Stimulated activated CD8-positive, alpha-beta memory T cell treated with anti-CD3 and anti-CD28 coated beads, Interleukin-4, amount 100 ng/mL, for 1 hour (primary cell): ENCODE measurements at places on chromosomes 5 and 9.

DNA sequence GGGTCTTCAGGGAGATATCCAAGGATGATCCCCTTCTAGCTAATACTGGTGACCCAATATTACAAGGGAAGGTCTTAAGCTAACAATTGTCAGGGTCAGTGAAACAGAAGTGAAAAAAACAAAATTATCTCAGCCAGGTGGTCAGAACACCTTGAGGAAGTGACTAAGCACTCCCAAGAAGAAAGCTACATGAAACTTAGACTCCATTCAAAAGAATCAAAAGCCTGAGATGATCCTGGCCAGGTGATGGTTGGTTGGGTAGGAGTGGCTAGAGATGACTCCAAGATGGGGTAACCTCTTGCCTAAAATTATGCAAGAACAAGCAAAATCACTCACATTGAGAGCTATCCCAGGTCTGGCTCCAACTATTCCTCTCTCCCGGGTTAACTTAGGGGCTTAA lies 5.4 kb downstream of the VCP start:
- DNase-seq: no peak

- DNase-seq: no peak
Observed at GRCh38 chr9:33620738-33621439, 96.8 kb downstream of the ANKRD18B start.

GRCh38 chr5:88487066-88487465 lies 218.4 kb upstream of the TMEM161B start:
- no peak for DNase-seq

- DNase-seq: peak; percentile 17
Observed at GRCh38 chr5:66171349-66172344, 27.5 kb downstream of the SREK1 start.

- DNase-seq: no peak
Observed at GRCh38 chr5:115317320-115317719, 20.9 kb upstream of the CCDC112 start.

GRCh38 chr5:139023286-139023685 lies 148.2 kb upstream of the LRRTM2 start:
- DNase-seq: no peak

DNA sequence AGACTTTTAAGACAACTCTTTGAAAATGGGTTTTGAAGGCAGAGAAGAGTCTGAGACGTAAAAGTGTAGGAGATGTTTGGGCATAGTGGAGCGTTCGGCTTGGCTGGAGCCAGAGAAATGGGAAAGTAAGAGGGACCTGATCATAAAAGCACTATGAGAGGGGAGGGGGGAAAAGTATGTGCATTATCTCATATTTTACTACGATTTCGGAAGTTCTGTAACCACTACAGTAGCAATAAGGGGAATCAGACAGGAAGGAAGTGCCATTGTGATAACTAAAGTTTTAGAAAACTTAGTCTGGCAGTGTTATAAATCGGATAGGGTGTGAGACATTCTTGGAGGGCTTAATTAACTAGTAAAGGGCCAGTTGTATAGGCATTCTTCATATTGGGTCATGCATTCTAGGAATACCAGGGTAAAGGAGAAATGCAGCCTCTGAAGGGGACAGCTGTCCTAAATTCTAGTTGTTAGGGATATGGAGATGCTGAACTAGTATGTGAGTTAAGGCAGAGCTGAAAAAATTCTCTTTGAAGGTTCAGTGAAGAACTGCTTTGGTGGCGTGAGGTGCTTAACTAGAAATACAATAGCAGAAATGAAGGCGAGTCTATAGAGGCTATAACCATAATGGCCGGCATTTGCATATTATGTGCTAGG lies 83.8 kb upstream of the FREM1 start:
- no peak for DNase-seq

GRCh38 chr5:90865180-90865579 lies 306.6 kb downstream of the ADGRV1 start:
- no peak for DNase-seq

DNA sequence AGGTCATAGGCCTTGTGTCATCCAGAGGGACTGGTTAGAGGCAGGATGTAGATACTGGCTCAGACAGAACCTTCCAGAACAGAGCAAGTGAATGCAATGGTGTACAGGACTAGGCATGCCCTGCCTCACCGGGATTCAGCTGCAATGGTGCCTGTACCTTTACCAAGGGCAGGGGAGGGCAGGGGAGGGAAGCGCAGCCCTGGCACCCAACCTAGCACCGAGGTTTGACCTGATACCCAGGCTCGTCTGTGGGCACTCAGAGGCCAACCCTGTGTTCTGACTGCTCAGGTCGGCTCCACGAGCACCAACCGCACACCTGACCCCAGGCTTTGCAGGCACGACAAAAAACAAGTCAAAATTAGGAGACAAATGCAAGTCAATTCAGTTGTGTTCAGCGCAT lies 47.3 kb upstream of the GFPT2 start:
- DNase-seq: no peak

DNA sequence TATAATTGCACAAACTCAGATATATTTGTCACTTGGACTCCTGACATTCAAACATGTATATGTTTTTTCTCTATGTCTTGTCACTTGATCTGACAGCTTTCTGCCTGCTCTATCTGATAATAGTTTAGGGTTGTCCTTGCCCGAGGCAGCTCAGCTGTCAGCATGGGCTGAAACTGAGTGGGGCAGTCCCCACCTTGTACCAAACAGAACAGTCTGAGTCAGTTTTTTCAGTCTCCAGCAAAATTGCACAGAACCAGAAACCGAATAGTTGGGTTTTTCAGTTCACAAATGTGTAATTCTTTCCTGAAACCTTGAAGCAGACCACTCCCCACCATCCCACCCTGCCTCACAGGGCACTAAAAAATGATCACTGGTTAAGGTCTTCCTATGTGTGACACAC lies 9.5 kb upstream of the HAND1 start:
- no peak for DNase-seq

GRCh38 chr9:93203026-93203717 lies 19.2 kb downstream of the WNK2 start:
- no peak for DNase-seq

GRCh38 chr9:85024374-85024773 lies 354.8 kb downstream of the NTRK2 start:
- no peak for DNase-seq

- no peak for DNase-seq
Observed at GRCh38 chr9:135926402-135927194, 19.3 kb upstream of the CAMSAP1 start.

DNA sequence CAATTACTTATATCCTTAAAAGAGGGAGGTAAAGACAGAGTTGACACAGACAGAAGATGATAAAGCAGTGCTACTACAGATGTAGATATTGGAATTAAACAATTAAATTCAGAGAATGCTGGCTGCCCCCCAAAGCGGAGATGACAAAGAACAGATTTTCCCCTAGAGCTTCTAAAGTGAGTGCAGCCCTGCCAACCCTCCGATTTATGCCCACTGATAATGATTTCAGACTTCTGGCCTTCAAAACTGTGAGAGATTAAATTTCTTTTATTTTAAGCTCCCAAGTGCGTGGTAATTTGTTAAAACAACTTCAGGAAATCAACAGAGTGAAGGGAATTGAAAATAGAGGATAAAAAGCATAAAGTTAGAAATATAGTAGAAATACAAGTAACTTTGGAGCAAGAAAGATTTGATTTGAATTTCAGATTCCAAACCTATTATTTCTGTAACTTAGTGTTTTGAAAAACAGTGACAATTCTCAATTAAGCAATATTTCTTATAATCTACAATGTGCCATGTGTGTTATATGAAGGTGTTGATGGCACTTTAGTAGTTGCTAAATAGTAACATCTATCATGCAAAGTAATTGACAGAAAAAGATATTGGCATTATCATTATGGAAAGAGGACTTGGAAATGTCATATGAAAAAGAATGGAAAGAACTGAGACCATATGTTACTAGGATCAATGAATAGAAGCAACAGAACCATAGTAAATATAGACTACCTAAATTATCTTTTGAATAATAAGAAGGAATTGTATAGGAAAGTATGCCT lies 946.4 kb upstream of the PTPRD start:
- no peak for DNase-seq

DNA sequence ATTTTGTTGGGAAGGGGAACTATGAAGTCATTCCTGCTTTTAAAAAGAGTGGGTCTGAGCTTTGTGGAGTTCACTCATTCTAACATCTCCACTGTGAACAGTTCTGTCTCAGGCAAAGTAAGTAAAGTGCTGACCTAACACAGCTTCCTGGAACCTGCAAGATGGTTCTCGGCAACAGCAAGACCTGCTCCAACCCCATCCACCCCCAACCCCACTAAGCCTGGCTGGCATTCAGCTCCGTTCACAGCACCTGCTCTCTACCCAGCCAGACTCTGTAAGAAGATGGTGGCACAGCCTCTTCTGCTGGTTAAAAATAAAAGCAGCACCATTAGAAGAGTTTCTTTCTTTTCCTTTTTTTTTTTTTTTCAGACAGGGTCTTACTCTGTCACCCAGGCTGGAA lies 42.0 kb downstream of the EPB41L4B start:
- no peak for DNase-seq

DNA sequence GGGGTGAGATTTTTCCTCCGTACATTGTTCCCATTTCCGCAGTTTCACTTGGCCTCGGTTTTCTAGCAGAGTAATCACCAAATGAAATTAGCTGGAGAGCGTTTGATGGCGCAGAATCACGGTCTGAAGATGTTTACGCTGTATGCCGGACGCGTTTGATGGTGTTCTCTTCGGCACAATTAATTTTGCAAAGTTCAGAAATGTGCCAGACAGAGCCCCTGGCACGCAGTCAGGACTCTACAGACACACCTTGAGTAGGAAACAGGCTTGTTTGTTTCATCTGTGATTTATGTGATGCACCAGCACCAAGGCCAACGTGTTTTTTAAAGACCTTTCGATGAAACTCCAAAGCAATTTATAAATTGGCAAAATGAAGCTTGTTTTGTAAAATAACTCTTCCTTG lies 863 bp upstream of the LIFR start:
- no peak for DNase-seq

DNA sequence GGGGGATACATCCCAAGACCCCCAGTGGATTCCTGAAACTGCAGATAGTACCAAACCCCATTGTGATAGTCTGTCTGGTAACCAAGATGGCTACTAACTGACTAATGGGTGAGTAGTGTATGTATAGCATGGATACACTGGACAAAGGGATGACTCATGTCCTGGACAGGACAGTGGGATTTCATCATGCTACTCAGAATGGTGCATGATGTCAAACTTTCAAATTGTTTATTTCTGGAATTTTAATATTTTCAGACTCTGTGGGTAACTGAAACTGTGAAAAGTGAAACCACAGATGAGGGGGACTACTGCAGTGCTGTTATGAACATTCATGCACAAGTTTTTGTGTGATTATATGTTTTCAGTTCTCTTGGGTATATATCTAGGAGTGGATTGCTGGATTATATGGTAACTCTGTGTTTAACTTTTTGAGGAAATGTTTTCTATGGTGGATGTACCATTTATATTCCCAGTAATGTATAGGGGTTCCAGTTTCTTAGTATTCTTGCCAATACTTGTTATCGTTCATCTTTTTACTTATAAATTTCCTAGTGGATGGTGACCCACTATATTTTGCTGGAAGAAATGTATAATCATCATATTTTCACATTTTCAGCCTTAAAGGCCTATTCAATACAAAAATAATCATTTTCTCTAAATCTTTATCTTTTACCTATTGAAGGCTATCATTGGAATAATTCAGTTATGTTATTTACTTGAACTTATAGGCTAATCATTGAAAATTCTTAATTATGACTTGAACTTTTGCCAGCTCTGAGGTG lies 140.9 kb downstream of the NR3C1 start:
- DNase-seq: no peak

GRCh38 chr9:94881023-94881422 lies 154.5 kb downstream of the AOPEP start:
- DNase-seq: no peak

GRCh38 chr9:128215491-128216409 lies 12.6 kb downstream of the DNM1 start:
- DNase-seq: no peak

- DNase-seq: no peak
Observed at GRCh38 chr5:81783401-81783800, 32.5 kb upstream of the SSBP2 start.

DNA sequence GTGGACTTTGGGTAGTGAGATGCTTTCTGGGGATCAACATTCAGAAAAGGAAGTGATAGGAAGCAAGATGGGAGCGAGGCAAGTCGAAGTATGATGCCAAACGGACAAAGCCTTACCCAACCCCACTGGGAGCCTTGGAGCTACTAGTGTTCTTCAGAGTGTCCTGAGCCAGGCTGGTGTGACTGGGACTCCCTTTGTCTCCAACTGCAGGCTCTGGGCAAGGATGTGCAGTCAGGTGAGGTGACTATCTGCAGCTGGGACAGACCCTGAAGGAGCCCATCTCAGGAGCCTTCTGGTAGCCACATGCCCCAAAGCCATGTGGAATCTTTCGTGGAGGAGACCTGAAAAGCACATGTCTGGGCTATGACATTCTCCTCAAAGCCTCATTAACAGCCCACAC lies 360.6 kb downstream of the MTRR start:
- DNase-seq: no peak

DNA sequence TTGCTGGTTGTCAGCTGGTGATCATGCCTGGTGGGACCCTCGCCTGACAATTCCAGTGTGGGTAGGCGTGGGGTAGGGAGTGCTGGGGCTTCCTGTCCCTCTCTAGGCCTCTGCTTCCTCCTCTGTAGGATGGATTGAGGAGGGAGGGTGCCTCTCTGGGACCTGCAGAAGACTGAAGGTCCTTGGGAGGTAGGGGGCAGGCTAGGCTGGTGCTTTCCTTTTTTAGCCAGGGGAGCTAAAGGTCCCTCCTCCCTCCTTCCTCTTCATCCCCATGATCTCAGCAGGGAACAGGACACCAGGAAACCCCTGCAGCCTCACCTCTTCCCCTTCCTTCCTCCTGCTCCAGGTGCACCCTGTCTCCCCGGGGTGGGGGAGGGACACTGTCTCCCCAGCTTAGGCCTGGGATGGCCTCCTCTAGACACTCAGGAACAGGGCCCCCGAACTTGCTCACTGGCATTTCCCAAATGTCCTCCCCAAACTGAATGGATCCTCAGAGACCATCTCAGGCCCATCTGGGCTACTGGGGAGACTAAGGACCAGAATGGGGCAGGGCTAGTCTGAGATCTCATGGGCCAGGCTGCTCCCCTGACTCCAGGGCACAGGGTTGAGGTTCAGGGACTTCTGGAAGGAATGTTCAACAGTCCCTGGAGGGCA lies 8.4 kb downstream of the SH2D3C start:
- DNase-seq: no peak
